ENCODE measurements at places on chromosomes 5 and 9. TPM values are rescaled to one million over a fixed set of nuclear protein-coding genes. Genes with fewer than 3 reads are reported as not detected.
A peak's percentile ranks its signal among the peaks of the same experiment; 100 is the strongest.

The NR2F1 gene
- 126 TPM for total RNA-seq

The SLC27A6 gene
- 5.6 TPM for total RNA-seq

The HAVCR2 gene
- 10.6 TPM for total RNA-seq

The PCDHGA3 gene
- 9.2 TPM for total RNA-seq

The SPATA6L gene
- 7.9 TPM for total RNA-seq

The CCDC183 gene
- total RNA-seq = 0.89 TPM

The PLK2 gene
- 99.7 TPM for total RNA-seq

The FOXD4L5 gene
- 0.22 TPM for total RNA-seq

DNA sequence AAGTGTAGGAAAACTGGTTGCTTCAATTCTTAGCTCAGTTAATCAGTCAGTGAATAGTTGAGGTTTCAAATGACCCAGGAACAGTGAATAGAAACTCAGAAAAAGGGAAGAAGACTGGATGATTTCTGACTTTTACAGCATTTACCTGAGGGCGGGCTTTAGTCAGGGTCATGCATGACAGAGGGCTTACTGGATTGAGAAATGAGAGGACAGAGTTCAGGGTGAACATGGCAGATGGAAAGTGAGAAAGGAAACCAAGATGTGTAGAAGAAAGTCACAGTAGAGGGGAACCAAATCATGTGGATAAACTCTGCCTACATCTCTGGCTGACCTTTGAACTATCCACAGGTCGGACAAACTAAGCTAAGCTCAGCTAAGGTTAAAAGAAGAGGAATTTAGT lies 596.0 kb downstream of the SEMA5A start:
- no peak for DNase-seq

- DNase-seq = no peak
These were observed 30.7 kb downstream of the TERT start for GRCh38 chr5:1264211-1264610.

DNA sequence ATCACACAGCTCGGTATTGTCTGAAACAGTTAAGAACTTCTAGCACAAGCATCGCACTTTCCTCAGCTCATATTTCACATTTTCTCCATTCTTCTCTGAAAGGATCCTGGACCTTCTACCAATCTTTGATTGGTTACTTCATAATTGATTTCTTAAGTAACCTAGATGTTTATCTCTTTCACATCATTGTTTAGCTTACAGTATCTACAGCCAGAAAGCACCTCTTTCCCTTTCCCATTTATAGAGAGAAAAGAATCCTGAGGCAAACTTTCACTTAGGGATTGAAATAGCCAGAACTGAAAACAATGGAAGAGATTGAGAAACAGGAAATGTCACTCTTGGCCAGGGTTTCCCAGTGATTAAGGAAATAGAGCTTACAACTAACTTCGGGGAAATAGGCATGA lies 2.5 kb downstream of the IL33 start:
- DNase-seq = no peak

DNA sequence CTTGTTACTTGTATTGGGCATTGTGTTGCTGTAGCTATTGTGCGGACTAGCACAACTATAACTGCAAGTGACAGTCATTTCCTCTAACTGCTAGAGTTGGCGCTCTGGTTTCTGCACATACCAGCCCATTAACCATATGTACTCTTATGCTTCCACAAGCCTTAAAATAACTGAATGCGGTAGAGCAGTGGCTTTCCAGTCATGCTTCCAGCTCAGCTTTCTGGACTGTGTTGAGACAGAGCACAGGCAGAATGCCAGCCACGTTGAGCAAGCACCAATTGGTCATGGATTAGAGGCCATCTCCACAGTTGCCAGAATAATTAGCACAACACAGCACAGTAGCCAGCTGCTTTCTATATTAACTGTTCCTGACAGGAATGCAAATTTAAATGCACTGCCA lies 12.2 kb downstream of the INVS start:
- DNase-seq = peak; percentile 94

DNA sequence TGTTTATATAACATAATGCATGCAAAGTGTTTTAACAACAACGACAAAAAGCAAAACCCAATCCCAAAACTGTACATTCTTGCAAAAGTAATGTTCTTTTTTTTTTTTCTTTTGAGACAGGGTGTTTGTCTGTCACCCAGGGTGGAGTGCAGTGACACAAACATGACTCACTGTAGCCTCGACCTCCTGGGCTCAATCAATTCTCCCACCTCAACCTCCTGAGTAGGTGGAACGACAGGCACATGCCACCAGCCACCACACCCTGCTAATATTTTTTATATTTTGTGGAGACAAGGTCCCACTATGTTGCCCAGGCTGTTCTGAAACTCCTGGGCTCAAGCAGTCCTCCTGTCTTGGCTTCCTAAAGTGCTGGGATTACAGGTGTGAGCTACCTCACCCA lies 13.6 kb upstream of the HAVCR1 start:
- DNase-seq = no peak

GRCh38 chr5:37735649-37736347 lies 104.0 kb downstream of the GDNF start:
- no peak for DNase-seq

DNA sequence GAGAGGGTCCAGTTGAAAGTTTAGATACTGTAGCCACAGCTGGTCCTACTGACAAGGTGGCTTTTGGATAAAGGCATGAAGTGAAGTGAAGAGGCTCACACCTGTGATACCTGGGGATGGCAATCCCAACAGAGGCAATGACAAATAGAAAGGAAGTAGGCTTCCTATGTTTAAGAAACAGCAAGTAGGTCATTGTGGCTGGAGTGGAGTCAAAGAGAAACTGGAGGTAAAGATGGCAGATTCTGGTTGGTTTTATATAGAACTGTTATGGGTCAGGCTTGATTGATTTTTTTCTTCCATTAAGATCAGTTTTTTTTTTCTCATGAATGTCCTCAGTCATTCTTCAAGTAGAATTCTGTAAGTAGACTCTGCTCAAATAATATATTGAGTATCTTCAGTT lies 79.5 kb downstream of the ANXA1 start:
- DNase-seq = no peak

- DNase-seq = no peak
These were observed 364.6 kb downstream of the NPR3 start for GRCh38 chr5:33075731-33076130.

GRCh38 chr5:131289738-131290137 lies 25.9 kb downstream of the CDC42SE2 start:
- no peak for DNase-seq

- peak; percentile 51 for DNase-seq
These were observed 3.9 kb downstream of the ACSL6 start for GRCh38 chr5:132007399-132008162.
